GM12865 (cell line): ENCODE measurements at places on chromosomes 3 and 15.
A peak's percentile ranks its signal among the peaks of the same experiment; 100 is the strongest.

DNA sequence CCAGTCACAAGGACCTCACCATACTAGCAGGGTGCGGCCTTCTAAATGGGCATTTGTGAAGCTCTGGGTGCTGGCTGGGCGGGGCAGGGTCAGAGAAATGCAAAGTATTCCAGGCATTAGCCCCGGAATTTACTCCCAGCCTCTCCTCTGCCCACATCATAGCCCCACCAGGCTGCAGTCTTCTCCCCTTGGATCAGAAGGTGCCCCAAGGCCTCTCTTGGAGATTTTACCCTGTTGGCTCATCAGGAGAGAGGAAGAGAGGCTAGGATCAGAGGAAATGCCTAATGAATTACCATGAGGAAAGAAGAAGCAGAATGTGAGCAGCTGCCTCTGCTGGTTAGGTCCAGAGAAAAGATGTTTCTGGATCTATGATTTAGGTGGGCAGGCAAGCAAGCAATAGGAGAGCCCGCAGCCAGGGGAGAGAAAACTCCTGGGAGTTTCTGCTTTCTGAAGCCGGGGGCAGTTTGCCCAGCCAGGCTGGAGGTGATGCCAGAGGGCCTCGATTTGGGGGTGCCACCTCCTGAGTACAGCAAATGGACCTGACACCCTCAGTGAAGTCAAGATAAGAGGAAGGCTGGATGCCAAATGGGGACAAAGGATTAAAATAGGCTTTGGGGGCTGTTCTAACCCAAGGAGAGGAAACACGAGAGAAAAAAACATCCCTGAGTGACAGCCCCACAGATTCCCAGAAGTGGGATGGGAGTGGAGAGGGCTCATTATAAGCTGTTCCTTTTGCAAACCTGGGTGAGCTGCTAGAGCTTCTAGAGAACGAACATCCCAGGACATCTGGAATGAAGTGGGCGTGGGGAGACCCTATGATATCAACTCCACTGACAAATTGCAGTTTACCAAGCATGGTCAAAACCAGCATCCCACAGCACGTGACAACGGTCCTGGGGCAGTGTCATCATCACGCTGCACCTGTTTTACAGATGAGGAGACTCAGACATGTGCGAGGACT lies 65.4 kb downstream of the BDH1 start:
- no peak for DNase-seq

- no peak for DNase-seq
These were observed 133.6 kb upstream of the ICE2 start for GRCh38 chr15:60612400-60613048.

GRCh38 chr15:37059086-37059485 lies 41.3 kb downstream of the MEIS2 start:
- no peak for DNase-seq

- no peak for DNase-seq
These were observed 831.4 kb downstream of the AGBL1 start for GRCh38 chr15:86911022-86911421.

DNA sequence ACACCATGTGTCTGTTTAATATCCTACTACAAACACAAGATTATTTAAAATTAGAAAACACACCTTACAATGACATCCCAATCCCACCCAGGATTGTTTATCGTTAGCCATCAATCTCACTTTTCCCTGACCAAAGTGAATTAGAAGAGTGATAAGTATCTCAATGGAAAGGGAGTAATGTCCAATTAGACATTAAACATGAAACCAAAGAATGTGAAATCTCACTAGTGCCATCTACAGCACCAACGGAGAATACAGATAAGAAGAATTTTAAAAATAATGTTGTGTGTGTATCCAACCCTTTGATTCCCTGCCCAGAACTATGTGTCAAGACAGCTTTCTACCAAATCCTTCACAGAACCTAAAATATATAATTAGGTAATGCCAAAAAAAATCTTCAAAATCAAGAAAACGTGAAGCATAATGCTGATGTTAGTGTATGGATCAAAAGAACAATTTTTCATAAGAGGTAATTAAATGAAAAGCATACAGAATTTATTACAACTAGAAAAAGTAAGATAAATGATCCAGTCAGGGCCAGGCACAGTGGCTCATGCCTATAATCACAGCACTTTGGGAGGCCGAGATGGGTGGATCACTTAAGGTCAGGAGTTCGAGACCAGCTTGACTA lies 64.2 kb downstream of the SCAPER start:
- peak; percentile 45 for DNase-seq

DNA sequence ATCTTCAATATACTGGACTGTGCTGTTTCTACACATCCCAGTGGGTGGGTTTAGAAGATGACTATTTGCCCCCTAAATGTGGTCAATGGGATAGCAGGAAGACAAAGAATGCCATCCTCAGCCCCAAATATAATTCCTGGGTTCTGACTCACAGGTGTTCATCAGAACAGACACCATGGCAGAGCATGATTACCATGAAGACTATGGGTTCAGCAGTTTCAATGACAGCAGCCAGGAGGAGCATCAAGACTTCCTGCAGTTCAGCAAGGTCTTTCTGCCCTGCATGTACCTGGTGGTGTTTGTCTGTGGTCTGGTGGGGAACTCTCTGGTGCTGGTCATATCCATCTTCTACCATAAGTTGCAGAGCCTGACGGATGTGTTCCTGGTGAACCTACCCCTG lies 3.0 kb downstream of the CXCR6 start:
- DNase-seq: no peak

DNA sequence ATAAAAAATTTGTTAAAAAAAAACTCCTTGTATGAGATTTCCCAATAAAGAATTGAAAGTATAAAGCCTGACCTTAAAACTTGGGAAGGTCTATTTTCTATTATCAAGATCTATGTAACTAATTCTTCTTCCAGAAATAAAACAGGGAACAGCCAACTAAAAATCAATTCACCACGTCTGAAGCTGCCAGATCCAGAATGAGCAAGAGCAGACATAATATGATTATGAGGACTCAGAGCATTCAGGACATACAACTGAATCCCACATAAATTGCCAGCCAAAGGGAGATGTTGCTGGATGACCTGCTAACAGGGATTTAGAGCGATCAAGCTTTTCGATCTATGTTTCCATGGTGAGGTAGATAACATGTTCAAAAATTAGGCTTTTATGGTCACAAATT lies 1151.3 kb upstream of the CADM2 start:
- DNase-seq: no peak
